Endothelial cell (in vitro differentiated cells): ENCODE measurements at places on chromosomes 7 and 10.

- no peak for DNase-seq
These were observed 7.9 kb downstream of the OSBPL3 start for GRCh38 chr7:24972166-24972477.

- DNase-seq: no peak
These were observed 34.4 kb downstream of the PITRM1 start for GRCh38 chr10:3137958-3138726.

GRCh38 chr7:2941216-2941859 is 97.2 kb upstream of the GNA12 start:
- DNase-seq: no peak

DNA sequence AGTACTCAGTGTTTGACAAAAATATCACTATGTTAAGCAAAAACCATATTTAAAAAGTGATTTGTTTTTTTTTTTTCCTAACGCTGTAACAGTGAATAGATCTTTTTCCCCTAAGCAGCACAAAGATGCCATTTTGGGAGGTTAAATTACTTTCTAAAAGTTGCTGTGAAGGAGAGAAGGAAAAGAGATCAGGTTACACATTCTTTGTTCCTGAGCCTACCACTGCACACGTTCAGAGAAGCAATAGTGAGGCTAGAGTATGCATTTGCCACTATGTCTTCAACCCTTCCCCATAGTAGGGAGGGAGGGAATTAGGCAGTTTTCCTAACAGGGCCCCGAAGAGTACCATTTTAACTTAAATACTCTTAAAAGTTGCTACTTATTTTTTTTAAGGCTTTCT is 38.9 kb downstream of the BMPR1A start:
- DNase-seq: no peak

GRCh38 chr10:128072941-128073645 is 53.1 kb downstream of the MKI67 start:
- no peak for DNase-seq

- no peak for DNase-seq
These were observed 100.6 kb downstream of the RBM20 start for GRCh38 chr10:110744782-110745181.

- DNase-seq: no peak
These were observed 122.1 kb downstream of the LRMDA start for GRCh38 chr10:75553550-75553949.
